NCI-H748 treated with DMSO at 0.1 percent for 48 hours (cell line): ENCODE measurements at places on chromosomes 11 and 22.

- DNase-seq, result no peak
Observed at GRCh38 chr22:46195487-46196165, 45.3 kb downstream of the PPARA start.

- DNase-seq, result no peak
Observed at GRCh38 chr11:67415501-67416304, at the start of gene CARNS1. Gene CARNS1 (plus strand): TSS chr11:67415678. CDS start chr11:67416200, 522 bp downstream.

GRCh38 chr11:36564376-36565030, 3.3 kb upstream of the RAG1 start:
- peak; percentile 10 for DNase-seq

DNA sequence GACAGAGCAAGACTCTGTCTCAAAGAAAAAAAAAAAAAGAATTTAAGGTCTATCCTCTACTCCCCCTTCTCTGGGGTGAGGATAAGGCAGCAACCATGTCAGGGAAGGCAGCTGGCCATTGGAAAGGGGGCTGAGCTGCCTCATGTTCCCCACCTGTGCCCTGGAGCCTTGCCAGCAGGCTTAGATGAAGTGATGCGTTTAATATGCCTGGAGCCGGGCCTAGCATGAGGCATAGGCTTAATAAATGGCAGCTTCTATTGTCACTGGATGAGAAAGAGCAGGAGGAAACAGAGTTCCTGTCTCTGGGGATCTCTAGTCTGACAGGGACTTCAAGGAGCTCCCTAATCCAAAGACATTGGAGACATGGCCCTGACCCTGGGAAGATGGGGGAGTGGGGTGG, 3.2 kb upstream of the KCNE3 start:
- no peak for DNase-seq

- DNase-seq, result no peak
Observed at GRCh38 chr11:531919-532526, 3.4 kb downstream of the HRAS start.

DNA sequence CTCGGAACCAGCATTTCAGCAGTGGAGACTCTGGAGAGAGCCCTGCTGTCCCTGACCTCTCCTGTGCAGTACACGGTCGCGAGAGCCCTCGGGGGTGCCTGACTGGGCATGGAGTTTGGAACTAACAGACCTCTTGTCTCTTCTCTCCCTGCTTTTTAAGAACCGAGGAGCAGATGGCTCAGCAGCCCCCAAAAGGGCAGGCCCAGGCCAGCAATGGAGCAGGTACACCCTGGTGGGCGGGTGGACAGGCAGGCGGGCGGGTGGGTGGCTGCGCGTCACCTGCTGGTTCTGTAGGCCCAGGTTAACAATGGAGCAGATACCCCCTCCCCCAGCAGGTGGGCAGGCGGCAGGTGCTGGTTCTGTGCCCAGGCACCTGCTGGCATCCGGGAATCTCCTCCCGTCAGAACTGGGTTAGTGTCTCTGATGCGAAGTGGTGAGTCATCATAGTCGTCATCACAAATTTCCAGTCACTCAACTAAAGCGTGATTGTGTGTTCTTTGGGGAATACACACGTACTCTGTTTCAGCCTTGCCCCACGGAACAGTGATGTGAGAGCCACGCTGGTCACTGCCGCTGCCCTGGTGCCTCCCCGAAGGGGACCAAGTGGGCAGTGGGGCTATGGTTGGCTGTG, 41.1 kb downstream of the GRAMD4 start:
- DNase-seq, result no peak

DNA sequence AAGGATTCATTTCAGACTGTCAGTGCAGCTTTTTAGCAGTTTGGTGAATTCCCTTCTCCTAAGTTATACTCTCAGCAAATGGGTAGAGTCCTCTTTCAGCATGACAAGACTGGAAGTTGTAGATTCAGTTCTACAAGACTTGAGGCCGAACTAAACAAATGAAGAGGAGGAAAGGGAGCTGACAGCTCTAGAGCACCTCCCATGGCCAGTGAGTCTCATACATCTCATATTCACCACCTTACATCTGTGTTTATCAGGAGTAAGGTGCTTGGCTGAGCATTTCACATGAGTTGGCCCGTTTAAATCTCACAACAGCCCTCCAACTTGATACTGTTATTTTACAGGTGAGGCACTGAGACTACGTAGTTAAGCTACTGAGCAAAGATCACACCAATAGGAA, 30.4 kb downstream of the SEZ6L start:
- DNase-seq, result no peak

GRCh38 chr22:23230348-23231068, 50.2 kb downstream of the BCR start:
- DNase-seq, result no peak

- DNase-seq, result no peak
Observed at GRCh38 chr11:86488553-86488952, 113.9 kb downstream of the CCDC81 start.

- DNase-seq, result no peak
Observed at GRCh38 chr22:30336752-30337460, 10.2 kb upstream of the TBC1D10A start.

DNA sequence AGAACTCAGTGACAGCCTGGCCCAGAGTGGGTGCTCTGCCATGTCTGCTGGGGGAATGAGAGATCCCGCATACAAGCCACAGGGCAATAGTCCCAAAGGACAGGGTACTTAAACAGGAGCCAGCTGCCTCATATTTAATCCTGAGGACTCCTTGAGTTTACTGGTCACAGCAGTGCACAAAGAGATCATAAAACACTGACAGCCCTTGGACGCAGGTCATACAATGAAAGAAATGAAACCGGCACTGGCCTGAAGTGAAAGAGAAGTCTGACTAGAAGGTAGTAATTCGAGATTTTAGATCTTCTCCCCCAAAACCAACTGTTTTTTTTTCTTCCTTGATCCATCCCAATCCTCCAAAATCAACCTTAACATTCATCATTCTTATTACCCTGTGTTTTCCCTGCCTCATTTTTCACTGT, 299.8 kb upstream of the SYN3 start:
- DNase-seq, result no peak

GRCh38 chr11:118657238-118657637, 22.2 kb downstream of the TREH start:
- DNase-seq, result no peak

- DNase-seq, result no peak
Observed at GRCh38 chr11:17531636-17532113, 12.5 kb downstream of the USH1C start.

GRCh38 chr11:84899740-84900139, 727.4 kb downstream of the DLG2 start:
- DNase-seq, result no peak

- DNase-seq, result peak; percentile 16
Observed at GRCh38 chr11:94741022-94741679, 27.0 kb upstream of the AMOTL1 start.

DNA sequence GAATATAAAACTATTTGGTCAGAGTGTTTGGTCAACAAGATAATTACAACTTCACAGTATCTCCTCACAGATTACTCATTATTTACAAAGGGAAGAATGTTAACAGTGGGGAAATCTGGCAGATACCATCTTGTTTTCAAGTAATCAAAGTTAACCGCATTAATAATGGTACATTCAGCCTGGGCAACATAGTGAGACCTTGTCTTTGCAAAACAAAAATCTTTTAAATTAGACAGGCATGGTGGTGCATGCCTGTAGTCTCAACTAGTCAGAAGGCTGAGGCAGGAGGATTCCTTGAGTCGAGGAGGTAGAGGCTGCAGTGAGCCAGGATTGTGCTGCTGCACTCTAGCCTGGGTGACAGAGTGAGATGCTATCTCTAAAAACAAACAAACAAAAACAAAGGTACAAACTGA, 78.5 kb downstream of the ACER3 start:
- peak; percentile 1 for DNase-seq

DNA sequence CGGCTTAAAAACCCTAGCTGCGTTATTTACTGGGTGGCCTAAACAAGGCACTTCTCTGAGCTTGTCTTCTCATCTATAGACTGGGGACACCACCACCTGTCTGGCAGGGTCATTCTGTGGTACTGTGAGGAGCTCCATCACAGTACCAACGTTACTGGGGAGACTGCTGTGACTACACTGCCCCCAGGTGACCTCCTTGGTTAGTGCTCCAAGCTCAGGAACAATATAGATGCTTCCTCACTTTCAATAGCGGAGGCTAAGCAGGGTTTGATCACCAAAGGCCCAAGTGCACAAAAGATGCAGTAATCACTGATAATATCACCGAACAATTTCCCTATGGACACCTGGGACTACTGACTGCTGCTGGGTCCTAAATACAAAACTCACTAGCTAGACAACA, 18.8 kb downstream of the PRPF19 start:
- DNase-seq, result peak; percentile 33

DNA sequence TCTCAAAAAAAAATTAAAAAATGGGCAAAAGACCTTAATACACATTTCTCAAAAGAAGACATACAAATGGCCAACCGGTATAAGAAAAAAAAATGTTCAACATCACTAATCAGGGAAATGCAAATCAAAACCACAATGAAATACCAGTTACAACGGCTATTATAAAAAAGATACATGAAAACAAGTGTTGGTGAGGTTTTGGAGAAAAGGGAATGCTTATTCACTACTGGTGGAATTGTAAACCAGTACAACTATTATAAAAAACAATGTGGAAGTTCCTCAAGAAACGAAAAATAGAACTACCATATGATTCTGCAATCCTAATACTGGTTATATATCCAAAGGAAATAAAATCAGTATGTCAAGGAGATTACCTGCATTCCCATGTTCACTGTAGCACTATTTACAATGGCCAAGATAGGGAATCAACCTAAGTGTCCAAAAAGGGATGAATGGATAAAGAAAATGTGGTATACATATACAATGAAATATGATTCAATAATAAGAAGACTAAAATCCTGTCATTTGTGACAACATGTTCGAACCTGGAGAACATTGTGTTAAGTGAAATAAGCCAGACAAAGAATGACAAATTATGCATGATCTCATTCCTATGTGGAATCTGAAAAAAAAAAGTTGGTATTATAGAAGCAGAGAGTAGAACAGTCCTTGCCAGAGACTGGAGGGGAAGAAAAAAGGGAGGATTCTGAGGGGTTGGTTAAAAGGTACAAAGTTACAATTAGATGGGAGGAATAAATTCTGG, 256.9 kb upstream of the PITPNB start:
- no peak for DNase-seq

DNA sequence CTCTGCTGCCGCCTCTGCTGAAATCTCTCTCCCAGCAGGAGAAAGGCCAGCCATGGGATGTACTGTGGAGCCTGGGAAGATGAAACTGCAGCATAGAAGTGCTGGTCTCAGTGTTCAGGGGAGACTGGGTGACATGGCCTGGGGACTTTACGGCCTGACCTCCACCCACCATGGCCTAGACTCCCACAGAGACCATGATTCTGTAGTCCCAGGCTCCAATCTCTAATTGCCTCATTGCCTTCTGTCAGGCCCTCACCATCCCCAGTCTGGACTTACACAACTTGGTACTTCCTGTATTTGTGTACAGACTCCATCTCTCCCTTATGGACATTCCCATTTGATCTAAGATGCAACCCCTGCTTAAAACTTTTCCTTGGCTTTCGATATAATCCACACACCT, 43.1 kb downstream of the TRAF6 start:
- no peak for DNase-seq

DNA sequence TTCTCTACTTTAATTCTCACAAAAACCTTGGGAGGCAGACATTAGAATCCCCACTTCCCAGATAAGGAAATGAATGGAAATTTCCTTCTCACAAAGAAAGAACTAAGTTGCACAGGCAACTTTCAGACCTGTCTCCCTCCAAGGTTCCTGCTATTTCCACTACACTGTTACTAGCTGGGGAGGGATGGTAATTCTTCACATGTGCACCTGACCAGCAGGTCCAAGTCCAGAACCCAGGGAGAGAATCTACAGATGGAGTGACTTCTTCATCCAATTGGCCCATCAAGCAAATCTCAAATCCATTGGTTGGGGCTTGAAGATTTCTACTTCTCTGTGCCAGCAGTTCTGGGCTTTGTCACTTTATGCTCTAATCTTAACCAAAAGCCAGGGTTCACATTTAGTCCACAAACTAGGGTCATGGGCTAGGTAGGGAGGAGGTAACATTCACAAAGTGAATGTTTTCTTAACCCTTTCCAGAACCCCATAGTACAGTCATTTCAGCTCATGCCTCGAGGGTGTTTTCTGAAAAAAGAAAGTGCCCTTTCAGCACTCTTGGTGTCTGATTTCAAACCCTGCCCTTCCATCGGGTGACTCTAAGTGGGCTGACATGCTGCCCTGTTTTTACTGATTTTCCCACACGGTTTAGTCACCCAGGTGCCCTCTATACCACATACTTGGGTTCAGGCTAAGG, 2.7 kb downstream of the POU2AF1 start:
- DNase-seq, result no peak

GRCh38 chr11:134691985-134692384, 279.9 kb upstream of the B3GAT1 start:
- no peak for DNase-seq

DNA sequence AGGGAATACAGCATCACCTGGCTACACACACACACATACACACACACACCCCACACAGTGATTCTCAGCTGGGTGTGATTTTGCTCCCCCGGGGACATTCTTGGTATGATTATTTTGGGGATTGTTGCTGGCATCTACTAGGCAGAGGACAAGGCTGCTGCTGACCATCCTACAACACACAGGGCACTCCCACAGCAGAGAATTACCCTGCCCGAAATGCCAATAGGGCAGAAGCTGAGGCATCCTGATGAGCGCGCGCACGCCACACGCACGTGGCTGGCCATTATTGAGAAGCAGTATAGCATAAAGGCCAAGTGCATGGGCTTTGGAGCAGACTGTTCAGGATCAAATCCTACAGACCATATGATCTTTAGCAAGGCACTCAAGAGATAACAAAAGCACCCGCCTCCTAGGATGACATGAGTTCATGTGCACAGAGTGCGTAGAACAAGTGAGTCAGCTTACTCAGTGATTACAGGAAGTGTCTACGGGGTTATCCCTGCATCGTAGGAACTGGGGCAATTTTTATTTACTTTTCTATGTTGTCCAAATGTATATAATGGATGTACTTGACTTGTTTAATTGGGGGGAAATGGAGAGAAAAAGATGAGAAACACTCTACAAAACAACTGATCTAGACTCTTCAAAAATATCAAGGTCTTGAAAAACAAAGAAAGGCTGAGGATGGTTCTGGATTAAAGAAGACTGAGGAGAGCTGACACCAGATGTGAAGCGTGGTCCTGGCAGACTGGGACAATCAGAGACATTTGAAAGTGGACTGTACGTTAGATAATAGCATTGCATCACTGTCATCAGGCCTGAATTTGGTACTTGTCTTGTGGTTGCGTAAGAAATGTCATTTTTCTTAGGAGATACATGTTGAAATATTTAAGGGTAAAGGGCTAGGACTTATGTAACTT, 7.2 kb upstream of the EHD1 start:
- peak; percentile 4 for DNase-seq

DNA sequence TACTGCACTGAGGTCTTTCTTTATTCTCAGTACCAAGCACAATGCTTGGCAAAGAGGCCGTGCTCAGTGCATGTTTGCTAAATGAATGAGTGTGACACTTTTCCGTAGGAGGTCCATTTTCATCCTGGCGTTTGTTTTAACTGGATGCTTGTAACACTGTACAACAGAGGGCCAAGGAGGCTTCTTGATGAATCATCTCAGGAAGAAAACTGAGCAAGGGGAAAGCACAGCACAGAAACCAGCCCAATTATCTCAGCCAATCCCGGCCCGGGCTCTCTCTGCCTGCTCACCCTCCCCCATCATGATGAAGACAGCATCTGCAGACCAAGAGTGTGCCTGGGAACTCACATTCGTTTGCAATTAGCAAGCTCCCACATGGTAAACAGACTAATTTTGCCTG, 570.3 kb downstream of the OPCML start:
- peak; percentile 9 for DNase-seq
